ENCODE measurements at places on chromosomes 1 and 21.

DNA sequence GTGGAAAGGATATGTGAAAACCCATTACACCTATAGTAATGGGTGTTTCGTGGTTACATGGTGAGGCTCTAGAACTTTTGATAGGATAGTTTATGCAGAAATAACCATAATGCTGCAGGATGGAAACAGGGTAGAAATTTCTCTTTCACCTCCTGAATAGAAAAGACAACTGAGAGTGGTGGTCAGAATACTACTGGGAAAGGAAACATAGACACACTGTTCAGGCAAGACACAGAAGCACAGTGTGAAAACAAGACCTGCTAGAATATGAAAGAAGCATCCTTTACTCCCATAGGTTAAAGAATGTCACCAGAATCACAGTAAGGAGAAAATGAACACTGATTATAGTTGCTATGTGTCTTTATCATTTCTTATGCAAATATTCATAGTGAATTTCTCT, 496.6 kb downstream of the DPYD start:
- DNase-seq, result no peak

DNA sequence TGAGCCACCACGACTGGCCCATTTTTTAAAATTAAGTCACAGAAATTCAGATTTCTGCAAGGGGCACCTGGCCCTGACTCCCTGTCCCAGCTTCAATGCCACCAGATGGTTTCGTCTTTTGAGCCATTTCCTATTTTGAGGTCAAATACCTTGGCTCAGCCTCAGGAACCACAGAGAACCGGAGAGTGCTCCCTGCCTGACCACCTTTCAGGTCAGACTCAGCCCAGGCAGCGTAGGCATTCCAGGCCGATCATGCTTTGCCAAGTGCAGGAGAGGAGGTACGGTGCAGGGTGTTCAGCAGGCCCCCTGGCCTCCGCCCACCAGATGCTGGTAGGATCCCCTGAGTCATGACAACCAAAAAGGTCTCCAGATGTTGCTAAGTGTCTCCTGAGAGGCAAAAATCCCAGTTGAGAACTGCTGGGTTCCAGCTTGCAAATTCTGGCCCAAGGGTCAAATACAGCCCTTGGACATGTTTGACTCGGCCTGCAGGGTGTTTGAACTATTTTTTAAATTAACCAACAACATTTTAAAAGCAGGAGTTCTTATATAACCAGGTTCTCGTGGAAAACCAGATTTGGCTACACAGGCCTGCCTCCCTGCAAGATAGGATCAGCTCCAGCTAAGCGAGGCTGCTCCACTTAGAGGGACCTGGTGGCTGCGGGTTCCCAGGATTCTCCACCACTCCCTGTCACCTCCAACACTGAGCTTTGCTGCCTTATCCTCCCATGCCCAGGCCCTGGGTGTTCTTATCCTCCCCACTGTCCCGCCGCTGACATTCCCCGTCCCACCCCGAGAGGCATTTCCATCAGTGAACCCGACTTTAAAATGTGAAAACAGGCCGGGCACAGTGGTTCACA, 61.9 kb upstream of the TARDBP start:
- DNase-seq, result no peak

DNA sequence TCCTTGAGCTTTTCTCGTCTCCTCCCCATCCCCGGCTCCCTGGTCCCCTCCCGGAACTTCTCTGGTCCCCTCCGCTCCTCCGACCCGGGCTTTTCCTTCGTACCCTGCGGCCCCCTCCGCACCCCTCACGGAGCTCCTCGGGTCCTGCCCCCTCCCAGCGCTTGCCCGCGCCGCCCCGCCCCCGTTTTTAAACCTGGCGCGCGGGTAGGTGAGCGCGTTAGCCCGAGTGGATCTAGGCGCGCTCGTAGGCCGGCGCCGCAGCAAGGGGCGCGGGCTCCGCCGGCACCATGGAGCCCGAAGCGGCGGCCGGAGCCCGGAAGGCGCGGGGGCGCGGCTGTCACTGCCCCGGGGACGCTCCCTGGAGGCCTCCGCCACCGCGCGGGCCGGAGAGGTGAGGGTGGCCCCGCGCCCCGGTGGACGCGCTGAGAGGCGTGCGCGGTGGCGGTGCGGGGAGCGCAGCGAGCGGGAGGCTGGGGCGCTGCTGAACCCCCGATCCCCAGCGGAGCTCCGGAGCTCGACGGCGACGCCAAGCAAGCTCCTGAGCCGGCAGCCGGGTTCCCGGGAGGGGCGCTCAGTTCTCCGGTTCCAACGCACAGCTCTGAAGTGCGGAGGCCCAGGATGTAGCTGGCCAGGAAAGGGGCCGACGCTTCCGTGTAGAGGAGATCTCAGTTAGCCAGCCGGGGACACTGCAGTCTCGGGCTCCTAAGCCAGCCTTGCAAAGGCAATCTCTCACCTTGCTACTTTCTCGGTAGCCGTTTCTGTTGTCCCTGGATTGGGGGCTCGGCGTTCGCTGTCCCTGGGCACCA, at the start of gene RIPPLY3:
RIPPLY3 (plus strand) TSS at position 217 of the 806 bp plus-strand sequence; CDS start at position 288, 71 bp downstream.
- no peak for DNase-seq

DNA sequence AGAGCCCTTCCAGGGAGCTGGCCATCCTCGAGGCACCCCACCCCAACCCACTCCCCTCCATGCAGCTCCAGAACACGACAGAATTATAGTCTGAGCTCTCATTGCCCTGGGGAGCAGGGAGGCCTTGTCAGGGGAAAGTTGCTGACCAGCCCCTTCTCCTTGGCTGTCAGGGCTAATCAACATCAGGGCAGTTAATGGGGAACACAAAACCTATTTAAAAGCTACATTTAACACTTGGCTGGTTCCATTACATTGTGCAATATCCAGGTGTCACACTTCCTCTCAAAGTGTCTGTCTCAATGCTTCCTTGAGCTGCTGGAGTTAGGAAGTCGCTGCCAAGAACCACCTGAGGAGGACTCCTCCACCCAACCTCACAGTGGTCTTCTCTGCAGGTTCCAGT, 111.8 kb upstream of the GRIK3 start:
- no peak for DNase-seq

DNA sequence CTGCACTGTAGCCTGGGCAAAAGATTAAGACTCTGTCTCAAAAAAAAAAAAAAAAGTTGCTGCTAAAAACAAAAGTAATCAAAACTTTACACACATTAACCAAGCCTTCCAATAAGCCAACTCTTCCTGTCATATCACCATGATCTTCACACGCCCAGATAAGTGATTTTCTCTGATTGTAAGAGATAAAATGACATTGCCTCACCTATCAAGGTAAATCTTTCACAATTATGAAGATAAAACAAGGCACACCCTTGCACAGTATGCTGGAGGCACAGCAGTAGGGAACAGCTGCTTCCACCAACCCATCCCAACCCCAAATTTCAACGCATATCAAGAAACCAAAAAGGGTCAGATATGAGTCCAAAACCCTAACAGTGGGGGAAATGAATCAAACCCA, 8.8 kb upstream of the TIAM1 start:
- DNase-seq, result no peak

All from head of caudate nucleus (tissue), 42 donors.